ENCODE measurements at places on chromosomes 1 and 21.

DNA sequence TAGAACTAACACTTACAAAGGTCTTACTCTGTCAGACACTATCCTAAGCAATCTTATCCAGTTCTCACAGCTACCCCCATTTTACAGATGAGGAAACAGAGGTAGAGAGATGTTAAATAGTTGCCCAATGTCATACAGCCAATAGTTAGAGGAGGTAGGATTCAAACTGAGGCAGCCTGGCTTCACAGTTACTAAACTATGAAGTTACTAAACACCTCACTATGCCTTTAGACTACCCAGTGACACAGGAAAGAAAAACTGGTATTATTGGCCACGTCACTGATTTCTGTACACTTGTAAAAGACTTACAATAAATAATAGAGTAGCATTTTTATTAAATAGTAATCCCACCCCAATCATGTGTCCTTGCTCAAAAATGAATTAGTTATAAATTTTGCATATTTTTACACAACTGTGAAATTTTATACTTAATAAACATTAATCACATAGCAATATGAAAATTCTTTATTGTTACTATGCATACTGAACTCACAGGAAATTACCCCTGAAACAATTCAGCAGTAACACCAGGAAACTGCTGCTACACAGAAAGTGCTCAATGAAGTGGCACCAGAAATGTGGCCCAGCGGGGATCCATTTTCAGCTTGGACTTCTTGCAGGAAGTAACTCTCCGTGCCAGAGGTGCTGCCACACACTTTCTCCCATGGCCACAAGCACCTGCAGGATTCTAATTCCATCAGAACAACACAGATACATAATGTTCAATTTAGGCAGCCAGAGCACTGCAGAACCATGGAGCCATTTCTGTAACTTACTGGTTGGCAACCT, 69.4 kb downstream of the VAV3 start:
- no peak for DNase-seq

DNA sequence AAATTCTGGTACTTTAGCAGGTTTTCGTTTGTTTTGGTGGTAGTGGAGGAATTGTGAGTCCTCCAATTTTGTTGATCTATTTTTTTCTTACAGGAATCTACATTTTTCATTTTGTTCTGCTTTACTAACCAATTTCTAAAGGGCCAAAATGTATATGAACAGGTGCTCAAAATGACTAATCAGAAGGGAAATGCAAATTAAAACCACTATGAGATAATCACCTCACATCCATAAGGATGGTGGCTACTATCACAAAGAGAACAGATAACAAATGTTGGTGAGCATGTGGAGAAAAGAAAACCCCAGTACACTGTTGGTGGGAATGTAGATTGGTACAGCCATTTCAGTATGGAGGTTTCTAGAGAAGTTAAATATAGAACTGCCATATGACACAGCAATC, 134.2 kb downstream of the LMO4 start:
- no peak for DNase-seq

GRCh38 chr1:198416296-198416695, 124.2 kb downstream of the ATP6V1G3 start:
- no peak for DNase-seq

DNA sequence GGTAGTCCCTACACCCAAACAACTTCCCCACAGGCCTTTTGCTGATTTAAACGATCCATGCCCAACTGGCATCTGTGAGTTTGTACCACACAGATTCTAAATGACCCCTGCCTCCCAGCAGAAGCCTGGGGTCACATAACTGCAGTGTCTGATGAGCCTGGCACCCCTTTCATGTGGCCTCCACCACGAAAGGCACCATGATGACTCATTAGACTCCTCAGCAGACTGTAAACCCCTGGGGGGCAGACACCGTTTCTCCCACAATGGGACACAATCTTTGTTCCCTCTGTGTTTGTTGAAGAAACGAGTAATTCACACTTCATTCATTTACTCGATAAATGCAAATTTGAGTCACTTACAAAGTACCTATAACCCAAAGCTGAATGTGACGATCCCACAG, 81.6 kb downstream of the CCDC185 start:
- no peak for DNase-seq

- no peak for DNase-seq
Observed at GRCh38 chr21:27715131-27715530, 748.2 kb upstream of the ADAMTS5 start.

GRCh38 chr1:57384901-57385300, 39.0 kb downstream of the DAB1 start:
- DNase-seq, result no peak

GRCh38 chr1:151547119-151547899, 7.2 kb downstream of the TUFT1 start:
- DNase-seq, result no peak

- DNase-seq, result peak; percentile 54
Observed at GRCh38 chr1:16155537-16156410, at the start of gene EPHA2. EPHA2 (minus strand) TSS chr1:16156069; CDS start chr1:16155932, 137 bp downstream.

DNA sequence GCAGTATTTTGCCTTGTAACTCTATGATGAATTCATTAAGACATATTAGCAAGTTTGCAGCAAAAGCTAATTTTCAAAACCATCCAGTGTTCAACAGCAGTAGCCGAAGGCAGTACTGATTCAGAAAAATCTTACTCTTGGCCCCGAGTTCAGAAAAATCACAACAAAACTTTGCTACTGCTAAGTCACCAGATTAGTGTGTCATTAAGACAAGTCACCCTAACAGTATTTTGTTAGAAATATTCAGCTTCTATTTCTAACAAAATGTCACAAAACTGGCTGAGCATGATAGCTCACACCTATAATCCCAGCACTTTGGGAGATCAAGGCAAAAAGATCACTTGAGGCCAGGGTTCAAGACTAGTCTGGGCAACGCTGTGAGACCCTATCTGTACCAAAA, 8.2 kb downstream of the GTF2B start:
- DNase-seq, result no peak

DNA sequence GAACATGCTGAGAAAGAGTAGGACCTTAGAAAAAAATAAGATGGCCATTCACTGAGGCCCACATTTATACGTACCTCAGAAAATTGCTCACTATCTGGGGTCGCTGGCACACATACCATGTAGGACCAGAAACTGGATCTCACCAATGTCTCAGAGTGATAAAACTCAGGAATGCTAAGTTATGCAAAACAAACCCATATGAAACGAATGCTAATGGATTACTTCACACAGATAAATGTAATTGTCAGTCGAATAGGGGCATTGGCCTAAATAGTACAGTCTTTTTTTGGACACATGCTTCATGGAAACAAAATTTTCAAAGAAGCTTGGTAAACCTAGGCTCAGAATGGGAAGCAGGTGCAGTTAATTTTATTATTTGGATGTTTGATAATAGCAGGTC, 32.6 kb upstream of the RGS2 start:
- DNase-seq, result no peak

- no peak for DNase-seq
Observed at GRCh38 chr1:209370241-209370995, 213.1 kb upstream of the CAMK1G start.

DNA sequence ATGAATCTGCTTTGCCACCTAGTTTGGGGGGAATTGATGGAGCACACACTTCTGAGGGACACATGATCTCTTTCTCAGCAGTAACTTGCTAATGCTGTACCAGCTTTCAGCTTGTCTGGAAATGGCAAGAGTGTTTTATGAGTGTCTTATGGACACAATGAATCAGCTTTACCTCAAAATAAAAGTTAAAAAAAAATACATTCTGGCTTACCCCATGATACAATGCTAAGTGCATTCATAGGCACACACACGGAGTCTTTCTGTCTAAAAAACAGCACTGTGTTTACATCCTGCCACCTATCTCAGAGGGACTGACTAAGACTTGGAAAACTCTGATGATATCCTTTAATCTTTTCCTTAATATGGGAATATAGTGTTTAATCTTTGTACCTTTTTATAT, 455.5 kb upstream of the ADAMTS5 start:
- no peak for DNase-seq

DNA sequence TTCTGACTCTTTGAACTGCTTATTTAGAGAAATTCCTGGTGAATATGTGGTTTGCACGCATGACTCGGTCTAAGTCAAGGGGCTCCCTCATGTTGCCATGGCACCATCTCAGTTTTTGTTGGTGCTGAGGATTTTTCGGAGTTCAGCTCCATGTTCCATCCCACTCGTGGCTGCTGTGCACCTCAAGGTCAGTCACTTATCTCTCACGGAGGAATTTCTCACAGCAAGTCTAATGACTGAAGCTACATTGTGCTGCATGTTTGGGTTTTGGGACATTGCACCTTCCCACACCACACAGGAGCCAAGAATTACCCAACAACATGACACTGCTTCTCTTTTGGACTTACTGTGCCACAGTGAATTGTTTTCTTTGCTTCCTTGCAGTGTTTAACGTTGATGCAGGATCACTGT, 269.9 kb downstream of the NCAM2 start:
- DNase-seq, result peak; percentile 6

DNA sequence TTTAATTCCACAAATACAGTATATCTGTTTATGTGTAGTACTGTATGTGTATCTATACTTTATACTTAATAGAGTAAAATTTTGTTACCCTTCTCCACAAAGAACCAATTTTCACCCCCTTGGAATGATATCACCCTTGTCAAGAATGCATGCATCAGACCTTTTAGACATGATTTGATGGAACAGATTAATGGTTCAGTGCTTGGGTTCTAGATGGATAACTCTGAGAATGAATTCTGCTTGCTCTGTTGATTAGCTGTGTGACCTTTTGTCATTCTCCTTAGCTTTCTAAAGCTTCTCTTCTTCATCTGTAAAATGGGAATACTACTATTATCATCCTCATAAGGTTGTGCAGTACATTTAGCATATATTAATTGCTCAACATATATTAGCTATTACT, 105.1 kb downstream of the NEK7 start:
- no peak for DNase-seq

DNA sequence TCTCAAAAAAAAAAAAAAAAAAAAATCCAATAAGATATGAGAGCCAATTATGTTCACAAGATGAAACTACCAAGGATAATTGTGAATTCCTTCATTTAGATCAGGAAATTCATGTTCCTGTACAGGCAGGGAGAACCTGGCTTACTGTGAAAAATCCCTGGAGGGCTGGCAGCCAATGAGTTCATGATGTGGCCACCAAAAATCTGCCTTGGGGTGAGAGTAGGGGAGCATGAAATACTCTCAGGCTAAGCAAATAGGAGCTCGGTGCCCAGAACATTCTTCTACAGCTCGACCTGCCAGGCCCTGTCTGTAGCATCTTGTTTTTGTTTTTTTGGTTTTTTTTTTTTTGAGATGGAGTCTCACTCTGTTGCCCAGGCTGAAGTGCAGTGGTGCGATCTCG, 50.1 kb downstream of the PIK3CD start:
- DNase-seq, result no peak

DNA sequence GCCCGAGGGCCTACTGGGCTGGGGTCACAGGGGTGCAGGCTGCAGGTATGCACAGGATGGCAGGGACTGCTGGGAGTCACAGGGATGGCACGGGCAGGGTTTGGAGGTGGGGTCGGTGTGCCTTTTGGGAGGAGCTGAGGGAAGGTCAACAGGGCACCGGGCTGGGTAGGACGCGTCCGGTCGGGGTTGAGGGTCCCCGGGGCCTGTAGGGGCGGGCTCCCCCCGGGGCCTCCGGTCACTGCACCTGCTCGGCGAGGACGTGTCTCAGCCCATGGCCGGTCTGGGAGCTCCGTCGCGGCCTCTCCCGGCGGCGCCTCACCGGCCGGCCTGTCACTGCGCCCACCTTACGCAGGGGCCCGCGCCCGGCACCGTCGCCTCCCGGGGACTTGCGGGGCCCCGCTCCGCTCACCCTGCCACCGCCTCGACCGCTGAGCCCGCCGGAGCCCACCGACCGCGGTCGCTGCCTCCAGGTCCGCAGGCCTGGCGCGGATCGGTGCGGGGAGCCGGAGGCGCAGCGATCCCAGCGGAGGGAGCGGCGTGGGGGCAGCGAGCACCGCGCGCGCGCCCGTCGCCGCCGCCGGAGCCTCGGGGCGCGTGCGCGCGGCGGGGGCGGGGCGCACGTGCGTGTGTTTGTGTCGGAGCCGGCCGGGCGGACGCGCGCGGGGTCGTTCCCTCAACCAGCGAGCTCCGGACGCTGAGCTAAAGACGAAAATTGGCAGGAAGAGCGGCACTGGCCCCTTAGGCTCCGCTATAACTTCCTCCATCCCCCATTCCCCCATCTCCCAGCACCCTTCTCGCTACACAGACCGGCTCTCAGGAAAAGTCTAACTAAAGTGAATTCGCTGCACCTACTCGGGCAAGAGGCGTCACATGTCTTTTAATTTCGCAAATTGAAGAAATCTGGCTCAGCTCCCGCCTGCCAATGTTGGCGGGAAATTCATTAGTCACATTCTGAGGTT, at the start of gene AMIGO1:
TSS of gene AMIGO1 (minus strand) at position 552 of the 959 bp plus-strand sequence. CDS start 815 bp downstream, outside the sequence.
- DNase-seq, result no peak

DNA sequence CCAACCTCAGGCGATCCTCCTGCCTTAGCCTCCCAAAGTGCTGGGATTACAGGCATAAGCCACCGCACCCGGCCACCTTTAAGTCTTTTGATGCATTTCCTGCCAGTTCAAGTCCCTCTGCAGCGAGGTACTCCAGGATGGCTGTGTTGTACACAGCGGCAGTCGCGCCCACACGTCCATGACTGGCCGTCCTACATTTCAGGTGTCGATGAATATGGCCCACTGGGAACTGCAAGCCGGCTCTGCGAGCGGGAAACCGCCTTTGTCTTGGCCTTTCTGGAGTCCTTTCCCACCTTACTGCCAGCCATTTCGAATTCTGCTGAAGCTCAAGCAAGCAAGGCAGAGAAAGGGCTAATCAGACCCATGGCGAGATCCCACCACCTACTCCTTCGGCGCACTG, 34.6 kb downstream of the TRAPPC10 start:
- no peak for DNase-seq

DNA sequence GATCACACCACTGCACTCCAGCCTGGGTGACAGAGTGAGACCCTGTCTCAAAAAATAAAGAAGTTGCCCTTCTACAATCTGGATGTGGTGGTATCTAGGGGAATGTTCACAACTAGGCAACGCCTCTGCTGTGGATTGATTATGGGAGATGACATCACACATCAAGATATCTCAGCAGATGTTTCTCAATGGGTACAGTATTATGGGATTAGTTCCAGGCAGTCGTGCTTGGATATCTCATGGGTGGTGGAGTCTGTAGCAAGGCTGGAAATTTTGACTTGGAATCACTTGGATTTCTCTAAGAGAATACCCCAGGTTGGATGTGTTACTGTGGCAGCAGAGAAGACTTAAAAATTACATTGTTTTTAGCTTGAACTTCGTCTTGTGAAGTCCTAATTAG, 7.7 kb downstream of the IFNAR2 start:
- DNase-seq, result no peak

All from hippocampal formation (tissue), 2 donors.